ENCODE measurements at places on chromosomes 6 and 20. TPM values are rescaled to one million over a fixed set of nuclear protein-coding genes. Genes with fewer than 3 reads are reported as not detected.

The CST5 gene
- total RNA-seq = not detected

The GNAS-AS1 gene
- 1.2 TPM for total RNA-seq

The MTFR2 gene
- total RNA-seq = 0.92 TPM

The EYA2 gene
- total RNA-seq = 3.5 TPM

The TCF15 gene
- 0.23 TPM for total RNA-seq

The OPN5 gene
- not detected for total RNA-seq

The RAET1L gene
- total RNA-seq = 0.23 TPM

The NEURL2 gene
- 4.6 TPM for total RNA-seq

The NKAIN4 gene
- 48.0 TPM for total RNA-seq

The C6orf132 gene
- total RNA-seq = 0.23 TPM

The PRRT1 gene
- 0.69 TPM for total RNA-seq

The HMGCLL1 gene
- 62.5 TPM for total RNA-seq

The TGM2 gene
- total RNA-seq = 3.5 TPM

The ECT2L gene
- 1.2 TPM for total RNA-seq

The SRSF12 gene
- 45.0 TPM for total RNA-seq

The UCKL1 gene
- total RNA-seq = 17.8 TPM

The DEFB118 gene
- not detected for total RNA-seq

The ANKRD66 gene
- 3.5 TPM for total RNA-seq

The DOK5 gene
- total RNA-seq = 26.8 TPM

The CCND3 gene
- total RNA-seq = 16.6 TPM

The STMN3 gene
- total RNA-seq = 191 TPM

The VWA7 gene
- 0.69 TPM for total RNA-seq

The TFAP2B gene
- 0.46 TPM for total RNA-seq

The KCNK5 gene
- total RNA-seq = not detected

The PXDC1 gene
- 11.1 TPM for total RNA-seq

The VSTM2L gene
- 55.1 TPM for total RNA-seq

The FOXC1 gene
- 5.1 TPM for total RNA-seq

The AKAP12 gene
- total RNA-seq = 120 TPM

The SLC12A5 gene
- 113 TPM for total RNA-seq

The LY6G6D gene
- not detected for total RNA-seq

The MLIP gene
- 9.7 TPM for total RNA-seq

The GNL1 gene
- 49.4 TPM for total RNA-seq

The ITPR3 gene
- 1.8 TPM for total RNA-seq

The TINAG gene
- total RNA-seq = not detected

The TAGAP gene
- total RNA-seq = 1.6 TPM

The HLA-DOA gene
- total RNA-seq = 1.2 TPM

The MANEA gene
- 28.1 TPM for total RNA-seq

The LTB gene
- 0.46 TPM for total RNA-seq

The GGTLC1 gene
- total RNA-seq = not detected

The MOG gene
- total RNA-seq = 1.4 TPM

The GSTA2 gene
- not detected for total RNA-seq

The TREM2 gene
- total RNA-seq = 8.5 TPM

The PTGIS gene
- total RNA-seq = 11.1 TPM

The PNPLA1 gene
- not detected for total RNA-seq

The SEMG2 gene
- total RNA-seq = not detected

The SYNDIG1 gene
- 18.0 TPM for total RNA-seq
